ENCODE measurements at places on chromosomes 4 and X. TPM values are rescaled to one million over a fixed set of nuclear protein-coding genes. Genes with fewer than 3 reads are reported as not detected.

XAGE2 gene
- polyA plus RNA-seq = not detected

PAGE2B gene
- polyA plus RNA-seq = not detected

TMEM35A gene
- polyA plus RNA-seq = 0.19 TPM

JAKMIP1 gene
- polyA plus RNA-seq = not detected

PRIMPOL gene
- 10.3 TPM for polyA plus RNA-seq

GRCh38 chr4:148330161-148330560 is 112.1 kb downstream of the NR3C2 start:
- no peak for DNase-seq

GRCh38 chrX:40539214-40540142 is 41.3 kb upstream of the ATP6AP2 start:
- DNase-seq = peak; percentile 32

DNA sequence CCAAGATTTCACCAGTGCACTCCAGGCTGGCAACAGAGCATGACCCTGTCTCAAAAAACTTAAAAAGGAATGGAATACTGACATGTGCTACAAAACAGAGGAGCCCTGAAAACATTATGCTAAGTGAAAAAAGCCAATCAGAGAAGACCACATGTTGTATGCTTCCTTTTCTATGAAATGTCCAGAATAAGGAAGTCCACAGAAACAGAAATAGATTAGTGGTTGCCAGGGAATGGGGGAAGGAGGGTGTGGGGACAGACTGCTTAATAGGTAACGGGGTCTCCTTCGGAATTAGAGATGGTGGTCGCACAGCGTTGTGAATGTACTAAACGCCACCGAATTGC is 30.1 kb upstream of the KIAA0232 start:
- DNase-seq = no peak

- DNase-seq = peak; percentile 76
These were observed 94.4 kb downstream of the ARHGAP10 start for GRCh38 chr4:147826288-147826646.

GRCh38 chr4:154231806-154232478 is 259.7 kb downstream of the DCHS2 start:
- no peak for DNase-seq

DNA sequence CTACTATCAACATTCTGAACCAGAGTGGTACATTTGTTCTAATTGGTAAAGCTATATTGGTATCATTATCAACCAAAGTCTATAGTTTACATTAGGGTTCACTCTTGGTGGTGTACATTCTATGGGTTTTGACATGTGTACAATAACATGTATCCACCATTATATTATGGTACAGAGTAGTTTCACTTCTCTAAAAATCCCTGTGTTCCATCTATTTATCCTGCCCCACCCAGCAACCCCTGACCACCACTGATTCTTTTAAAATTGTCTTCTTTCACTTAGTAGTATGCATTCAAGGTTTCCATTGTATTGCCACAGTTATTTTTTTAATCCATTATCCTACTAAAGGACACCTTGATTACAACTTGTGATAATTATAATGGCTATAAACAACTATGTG is 15.3 kb upstream of the TMPRSS11D start:
- no peak for DNase-seq

- DNase-seq = no peak
These were observed 564.4 kb downstream of the TMA16 start for GRCh38 chr4:164058776-164059445.

GRCh38 chr4:154490234-154490582 is 1.4 kb downstream of the DCHS2 start:
- DNase-seq = no peak

- DNase-seq = peak; percentile 100
These were observed 146.0 kb upstream of the CPEB2 start for GRCh38 chr4:14856062-14856933.

DNA sequence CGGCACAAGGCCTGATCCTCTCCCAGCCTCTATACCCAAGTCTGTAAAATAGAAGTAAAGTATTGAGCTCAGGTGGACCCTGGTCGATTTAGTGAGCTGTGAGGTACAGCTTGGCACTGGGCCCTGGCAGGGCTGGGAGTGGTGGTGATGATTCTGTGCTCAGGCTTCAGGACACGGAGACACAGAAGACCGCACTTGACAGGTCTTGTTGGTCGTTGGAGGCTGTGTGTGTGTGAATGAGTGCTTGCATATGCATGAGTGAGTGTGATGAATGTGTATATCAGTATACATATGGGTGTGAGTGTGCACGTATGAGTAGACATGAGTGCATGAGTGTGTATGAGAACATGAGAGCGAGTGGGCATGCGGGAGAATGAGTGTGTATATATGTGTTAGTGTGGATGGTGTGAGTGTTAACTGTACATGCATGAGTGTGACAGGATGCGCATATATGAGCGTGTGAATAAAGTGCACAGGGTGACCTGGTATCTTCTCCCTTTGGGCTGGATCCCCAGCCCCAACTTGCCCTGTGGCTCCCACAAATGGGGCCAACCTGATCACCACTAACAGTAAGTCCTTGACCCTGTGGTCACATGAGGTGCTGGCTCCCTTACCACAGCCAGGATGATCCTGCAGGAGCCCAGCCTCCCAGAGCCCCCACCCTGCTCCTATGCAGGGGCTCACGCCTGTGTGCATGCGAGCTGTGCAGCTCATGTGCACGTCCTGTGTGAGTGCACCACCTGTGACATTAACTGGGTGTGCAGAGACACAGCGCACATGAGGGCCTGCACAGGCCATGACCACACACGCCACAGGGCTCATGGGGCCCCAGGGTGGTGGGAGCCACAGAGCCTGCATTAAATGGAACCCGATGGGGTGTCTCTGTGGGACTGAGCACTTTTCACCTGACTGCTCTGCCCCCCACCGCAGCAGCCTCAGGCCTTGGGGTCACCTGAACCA is 20.8 kb downstream of the SH3BP2 start:
- no peak for DNase-seq

DNA sequence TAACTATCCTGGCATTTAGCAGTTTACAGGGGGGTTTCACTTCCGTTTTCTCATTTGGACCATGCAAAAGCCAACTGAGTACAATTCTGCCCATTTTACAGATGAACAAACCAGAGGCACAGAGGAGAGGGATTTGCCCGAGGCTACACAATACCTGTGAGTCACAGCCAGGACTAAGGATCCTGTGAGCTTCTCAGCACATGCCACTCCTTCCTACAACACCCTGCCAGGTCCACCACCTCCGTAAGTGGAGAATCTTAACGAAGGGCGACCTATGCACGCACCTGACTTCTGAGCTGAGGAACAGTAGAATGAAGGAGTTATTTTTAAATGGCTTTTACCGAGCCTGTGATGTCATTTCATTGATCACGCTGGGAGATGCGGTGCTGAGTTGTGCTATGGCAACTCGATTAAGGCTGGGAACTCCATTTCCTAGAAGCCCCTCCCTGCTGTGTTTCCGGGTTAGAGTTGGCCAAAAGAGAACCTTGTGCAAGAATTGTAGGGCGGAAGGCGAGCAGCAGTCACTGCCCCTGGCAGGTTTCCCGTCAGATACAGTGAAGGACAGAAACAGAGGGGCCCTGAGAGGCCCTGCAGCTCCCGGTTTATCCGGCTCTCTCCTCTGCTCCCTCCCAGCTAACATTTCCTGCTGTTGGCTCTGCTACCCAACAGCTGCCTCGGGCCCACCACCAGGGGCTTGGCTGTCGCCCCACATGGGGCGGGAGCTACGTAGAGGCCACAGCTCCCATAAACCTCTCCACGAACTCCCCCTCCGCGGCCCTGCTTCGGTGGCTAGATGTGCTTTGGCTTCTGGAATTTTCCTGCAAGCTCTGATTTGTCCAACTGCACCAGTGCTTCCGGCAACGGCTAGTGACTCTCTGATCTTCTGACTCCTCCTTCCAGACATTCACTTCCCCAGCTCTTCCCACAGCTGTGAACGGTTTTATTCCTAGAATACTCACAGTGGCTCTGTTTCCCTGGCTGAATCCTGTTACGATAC is 75.1 kb upstream of the USP9X start:
- DNase-seq = peak; percentile 75

GRCh38 chr4:173073939-173074500 is 94.6 kb upstream of the GALNT7 start:
- DNase-seq = no peak

DNA sequence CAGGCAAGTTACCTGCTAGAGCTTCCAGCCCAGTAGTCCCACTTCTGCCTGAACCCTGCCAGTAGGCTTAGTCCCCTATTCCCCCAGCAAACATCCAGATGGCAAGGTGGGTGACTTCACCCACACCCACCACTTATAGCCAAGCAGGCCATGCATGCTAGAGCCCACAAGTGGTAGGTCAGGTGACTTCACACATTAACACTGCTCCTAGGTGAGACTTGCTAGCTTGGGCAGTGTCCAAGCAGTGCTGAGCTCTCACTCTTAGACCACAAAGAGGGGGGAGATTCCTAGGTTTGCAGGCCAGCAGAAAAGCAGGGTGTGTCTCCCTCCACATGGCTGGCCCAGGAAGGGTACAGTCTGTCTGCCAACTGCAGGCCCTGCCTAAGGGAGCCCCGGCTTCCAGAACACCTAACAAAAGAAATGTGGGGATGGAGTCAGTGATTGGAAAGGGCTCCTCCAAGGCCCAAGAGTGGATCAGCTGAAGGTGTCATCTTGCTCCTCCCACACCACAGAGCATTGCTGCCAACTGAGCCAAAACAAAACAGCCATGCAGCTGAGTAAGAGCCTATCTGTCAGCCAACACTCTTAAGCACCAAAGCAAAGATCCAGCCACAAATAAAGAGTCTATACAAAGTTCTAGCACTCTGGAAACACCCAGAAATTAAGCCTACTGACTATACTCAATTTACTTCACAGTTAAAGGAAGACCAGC is 158.1 kb upstream of the USP38 start:
- no peak for DNase-seq

Measured in mammary epithelial cell (primary cell).